A673 (cell line): ENCODE measurements at places on chromosomes 2 and 18.
A peak's percentile ranks its signal among the peaks of the same experiment; 100 is the strongest.

DNA sequence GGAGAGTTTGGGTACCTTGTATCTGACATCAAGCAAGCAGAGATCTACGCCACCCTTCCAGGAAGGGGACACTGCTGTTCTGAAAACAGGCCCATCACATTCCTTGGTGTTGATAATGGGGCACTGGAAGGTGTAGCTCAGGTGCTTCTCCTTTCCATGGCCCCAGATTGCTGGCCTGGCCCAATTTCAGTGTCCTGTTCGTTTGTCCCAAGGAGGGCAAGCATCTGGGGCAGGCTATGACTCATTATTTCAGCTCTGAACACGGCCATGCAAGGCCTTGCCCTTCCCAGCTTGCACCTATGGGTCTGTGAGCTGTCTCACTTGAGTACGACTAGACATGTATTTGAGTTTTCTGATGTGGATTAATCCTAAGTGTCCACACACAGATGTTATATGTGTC lies 101.5 kb downstream of the FHOD3 start:
- no peak for DNase-seq

DNA sequence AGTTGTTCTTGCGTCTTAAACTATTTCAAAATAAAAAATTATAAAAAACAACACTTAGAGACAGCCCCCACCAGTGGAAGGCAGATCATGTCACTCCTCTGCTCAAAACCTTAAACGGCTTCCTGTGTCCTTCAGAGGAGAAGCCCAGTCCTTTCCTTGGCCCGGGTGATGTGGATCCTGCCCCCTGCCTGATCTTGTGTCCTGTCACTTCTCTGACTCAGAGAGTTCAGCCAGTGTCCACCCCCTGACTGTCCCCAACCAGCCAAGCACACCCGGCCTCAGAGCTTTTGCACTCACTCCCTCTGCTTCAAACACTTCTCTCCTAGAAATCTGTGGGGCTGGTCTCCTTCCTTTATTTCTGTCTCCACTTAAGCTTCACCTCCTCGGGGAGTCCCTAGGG lies 35.4 kb downstream of the TOGARAM2 start:
- DNase-seq = peak; percentile 17

DNA sequence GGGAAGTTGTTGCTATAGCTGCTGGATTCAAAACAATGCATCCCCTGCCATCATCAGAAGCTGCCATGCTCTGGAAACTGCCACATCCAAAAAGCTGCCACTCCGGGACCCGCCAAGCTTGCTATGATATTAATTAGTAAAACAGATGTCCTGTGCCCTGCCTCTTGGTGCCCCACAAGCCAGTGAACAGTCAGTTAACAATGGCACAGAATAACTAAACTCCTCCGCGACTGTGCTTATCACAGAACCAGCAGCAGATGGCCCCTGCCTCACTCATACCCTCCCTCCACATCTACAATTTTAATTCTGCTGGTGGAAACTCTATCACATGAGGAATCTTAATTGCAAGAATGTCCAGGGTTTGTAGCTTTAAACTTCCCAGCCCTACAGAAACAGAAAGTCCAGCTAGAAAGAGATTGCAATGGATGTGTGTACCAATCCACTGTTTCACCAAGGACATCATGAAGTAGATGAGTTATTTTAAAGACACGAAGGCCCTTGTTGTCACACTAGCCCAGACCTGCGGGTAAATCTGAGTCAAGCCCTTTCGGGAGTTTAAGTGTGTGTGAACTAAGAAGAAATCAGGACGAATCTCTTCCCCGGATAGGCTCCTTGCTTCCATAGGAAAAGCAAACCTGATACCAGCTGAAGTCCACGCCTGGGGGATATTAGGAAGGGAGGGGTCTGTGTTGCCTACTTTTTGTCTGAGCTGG lies 7.4 kb upstream of the ACYP2 start:
- no peak for DNase-seq

DNA sequence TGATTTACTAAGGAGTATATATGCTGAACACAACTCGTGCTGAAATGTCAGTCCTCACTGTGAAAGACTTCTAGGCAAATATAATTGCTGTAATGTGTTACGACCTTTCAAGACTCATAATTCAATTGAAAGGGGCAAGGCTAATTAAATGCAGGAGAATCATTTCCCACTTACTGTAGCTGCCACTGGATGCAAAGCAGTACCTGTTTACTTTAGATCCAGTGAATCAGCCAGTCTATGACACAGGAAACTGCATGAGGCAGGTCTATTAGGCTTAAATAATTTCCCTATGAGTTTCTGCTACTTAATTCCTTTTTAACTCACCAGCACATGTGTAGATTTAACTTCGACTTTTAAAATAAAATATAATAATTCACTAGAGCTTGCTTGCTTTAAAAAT lies 125.6 kb downstream of the CTNNA2 start:
- no peak for DNase-seq
